G401 (cell line): ENCODE measurements at places on chromosomes 6 and 20. TPM values are rescaled to one million over a fixed set of nuclear protein-coding genes. Genes with fewer than 3 reads are reported as not detected.

SASH1 gene
- total RNA-seq = 4.1 and 4.6 TPM in 2 replicates

GRCh38 chr20:17557675-17558006, 12.2 kb upstream of the DSTN start:
- no peak for DNase-seq

FOXA2 gene
- not detected in 2 replicates for total RNA-seq

ADGRF5 gene
- total RNA-seq = not detected in 2 replicates

DNA sequence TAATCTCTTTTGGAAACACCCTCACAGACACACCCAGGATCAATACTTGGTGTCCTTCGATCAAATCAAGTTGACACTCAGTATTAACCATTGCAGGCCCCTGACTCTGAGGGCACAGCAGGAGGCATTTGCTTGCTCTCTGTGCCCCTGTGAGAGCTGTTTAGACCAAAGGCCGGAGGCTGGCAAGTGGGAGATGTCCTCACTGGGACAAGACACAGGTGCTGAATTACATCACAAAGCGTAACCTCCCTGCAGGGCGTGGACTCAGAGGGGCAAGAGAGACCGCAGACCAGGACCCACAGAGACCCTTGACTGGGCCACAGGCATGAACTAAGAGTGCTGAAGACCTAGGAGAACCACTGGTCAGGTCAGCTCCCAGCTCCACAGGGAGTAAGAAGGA, at the start of gene CST8:
Gene CST8 (plus strand): TSS at position 301 of the 400 bp plus-strand sequence. CDS start 551 bp downstream, outside the sequence.
- no peak for DNase-seq

GRCh38 chr20:48106428-48106827, 321.1 kb upstream of the SULF2 start:
- DNase-seq = no peak

DNA sequence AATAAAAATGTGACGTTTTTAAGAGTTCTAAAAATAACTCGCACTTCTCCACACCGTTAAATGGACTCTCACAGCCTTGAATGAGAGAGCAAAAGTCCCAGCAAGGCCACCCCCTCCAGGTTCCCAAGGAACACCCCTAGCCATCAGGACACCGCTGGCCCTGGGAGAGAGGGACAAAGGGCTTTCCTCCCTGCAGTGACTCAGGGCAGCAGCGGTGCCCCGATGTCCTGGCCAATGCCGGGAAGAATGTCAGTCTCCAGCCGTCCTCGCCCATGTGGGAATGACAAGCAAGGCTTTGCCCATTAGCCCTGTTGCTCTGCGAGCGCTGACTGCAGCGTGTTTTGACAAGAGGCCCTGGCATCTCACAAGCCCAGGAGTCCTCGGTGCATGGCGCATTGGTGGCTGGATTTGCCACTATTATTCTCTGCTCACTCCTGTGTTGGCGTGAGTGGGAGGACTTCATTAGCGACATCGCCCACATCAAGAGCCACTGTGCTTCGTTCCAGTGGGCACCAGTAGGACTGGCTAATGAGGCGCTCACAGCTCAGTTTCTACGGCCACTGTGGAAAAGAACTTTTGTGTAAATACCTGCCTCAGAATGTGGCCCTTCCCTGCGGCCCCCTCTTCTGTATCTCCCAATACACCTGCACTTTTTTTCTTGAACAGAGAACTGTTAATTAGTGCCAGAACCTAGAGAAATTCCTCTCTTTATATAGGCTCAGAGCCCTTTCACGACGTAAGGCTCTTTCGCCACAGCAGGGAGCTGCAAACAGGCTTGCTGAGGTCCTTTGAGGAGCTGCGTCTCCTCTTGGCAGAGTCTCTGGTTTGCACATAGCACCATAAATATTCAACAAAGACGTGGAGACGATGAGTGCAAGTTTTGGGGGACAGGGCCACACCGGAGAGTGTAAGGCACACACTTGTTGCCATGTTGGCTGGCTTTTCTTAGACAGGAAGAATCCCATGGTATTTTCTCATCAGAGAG, 336.6 kb downstream of the TAF4 start:
- DNase-seq = no peak

INSM1 gene
- total RNA-seq = not detected in 2 replicates

DNA sequence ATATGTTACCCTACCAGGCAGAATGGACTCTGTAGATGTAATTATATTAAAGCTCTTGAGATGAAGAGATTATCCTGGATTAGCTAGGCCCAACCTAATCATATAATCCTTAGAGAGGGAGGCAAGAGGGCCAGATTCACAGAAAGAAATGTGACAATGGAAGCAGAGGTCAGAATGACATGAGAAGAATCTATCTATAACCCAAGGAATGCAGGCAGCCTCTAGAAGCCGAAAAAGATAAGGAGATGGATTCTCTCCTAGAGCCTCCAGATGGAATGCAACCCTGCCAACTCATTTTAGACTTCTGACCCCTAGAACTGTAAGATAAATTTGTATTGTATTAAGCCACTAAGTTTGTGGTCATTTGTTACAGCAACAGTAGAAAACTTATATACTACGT, 12.3 kb downstream of the PXT1 start:
- no peak for DNase-seq

LGSN gene
- total RNA-seq = not detected in 2 replicates
